Activated T-helper 2 cell treated with anti-CD3 and anti-CD28 coated beads, Interferon-gamma antibody, Interleukin-2, Interleukin-4, amounts not matched to agents 10 μg/mL and 5 μg/mL and 100 μg/mL, durations not matched to agents 14 hours and 24 hours and 36 hours (primary cell): ENCODE measurements at places on chromosomes 2 and 18. TPM values are rescaled to one million over a fixed set of nuclear protein-coding genes. Genes with fewer than 3 reads are reported as not detected.

The PPM1B gene
- 43.6 and 45.9 TPM in 2 replicates for total RNA-seq

The TTLL4 gene
- total RNA-seq = 55.7 and 64.7 TPM in 2 replicates

The SCN1A gene
- not detected in 2 replicates for total RNA-seq

The PRSS56 gene
- not detected in 2 replicates for total RNA-seq

The SATB2 gene
- 0.05 TPM in 2 replicates for total RNA-seq

The GRP gene
- not detected in 2 replicates for total RNA-seq

The MCM6 gene
- total RNA-seq = 190 and 191 TPM in 2 replicates

The HS6ST1 gene
- total RNA-seq = 17.6 and 17.7 TPM in 2 replicates

The SERPINB7 gene
- total RNA-seq = not detected in 2 replicates

The SDC1 gene
- total RNA-seq = 0.59 and 0.62 TPM in 2 replicates

The XDH gene
- not detected in 2 replicates for total RNA-seq

The PIAS2 gene
- 24.2 and 27.1 TPM in 2 replicates for total RNA-seq

The MROH2A gene
- not detected in 2 replicates for total RNA-seq

The GKN2 gene
- total RNA-seq = not detected in 2 replicates

The PDCD1 gene
- 42.0 and 44.7 TPM in 2 replicates for total RNA-seq

The LDLRAD4 gene
- total RNA-seq = 30.5 and 32.7 TPM in 2 replicates

The MRO gene
- total RNA-seq = not detected in 2 replicates

The SMIM21 gene
- total RNA-seq = not detected in 2 replicates

The CGREF1 gene
- total RNA-seq = 8.1 and 9.0 TPM in 2 replicates

The IL1R2 gene
- 0.97 and 1.8 TPM in 2 replicates for total RNA-seq

The DTYMK gene
- total RNA-seq = 95.9 and 98.2 TPM in 2 replicates

The COL4A4 gene
- not detected in 2 replicates for total RNA-seq

The BCL11A gene
- total RNA-seq = 0.21 TPM in 2 replicates

The CIB4 gene
- total RNA-seq = not detected in 2 replicates

The HOXD13 gene
- total RNA-seq = not detected in 2 replicates

The ERMN gene
- total RNA-seq = 1.9 and 2.0 TPM in 2 replicates

The LOXHD1 gene
- not detected in 2 replicates for total RNA-seq

The GPR17 gene
- not detected in 2 replicates for total RNA-seq

The CHPF gene
- total RNA-seq = 40.2 and 41.9 TPM in 2 replicates

The RNMT gene
- total RNA-seq = 54.0 and 54.3 TPM in 2 replicates

The VIT gene
- not detected in 2 replicates for total RNA-seq

The CD8B gene
- 0.64 and 1.0 TPM in 2 replicates for total RNA-seq

The FRZB gene
- not detected in 2 replicates for total RNA-seq

The ASB18 gene
- total RNA-seq = not detected in 2 replicates

The PRKCE gene
- 21.5 TPM in 2 replicates for total RNA-seq

The RPL31 gene
- 1,195 and 1,243 TPM in 2 replicates for total RNA-seq
